ENCODE measurements at places on chromosomes 16 and 17.

GRCh38 chr17:78419970-78420815 lies 41.7 kb downstream of the PGS1 start:
- DNase-seq = no peak

GRCh38 chr17:80880648-80880985 lies 111.0 kb upstream of the CHMP6 start:
- no peak for DNase-seq

- DNase-seq = no peak
Measured at GRCh38 chr17:8857919-8858318, 9.6 kb downstream of the PIK3R6 start.

GRCh38 chr17:71361656-71362450 lies 759.0 kb upstream of the SOX9 start:
- DNase-seq = no peak

GRCh38 chr17:57121308-57122042 lies 36.4 kb downstream of the AKAP1 start:
- DNase-seq = no peak

GRCh38 chr17:65794572-65794971 lies 233.1 kb upstream of the AXIN2 start:
- DNase-seq = no peak

DNA sequence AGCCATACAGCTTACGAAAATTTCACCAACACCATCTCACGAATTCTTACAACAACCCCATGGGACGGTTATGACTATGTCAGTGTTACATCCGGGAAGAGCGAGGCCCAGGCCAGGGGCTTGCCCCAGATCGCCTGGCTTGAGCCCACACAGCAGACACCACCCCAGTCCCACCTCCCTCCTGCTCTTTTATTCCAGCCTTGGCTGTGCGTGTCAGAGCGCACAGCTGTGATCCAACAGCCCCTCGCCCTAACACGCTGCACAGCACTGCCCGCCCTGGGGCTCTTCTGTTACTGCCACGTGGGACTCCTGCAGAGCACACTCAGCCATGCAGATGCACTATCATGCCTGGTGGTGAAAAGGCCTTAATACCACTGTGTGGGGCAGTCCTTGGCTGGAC lies 127.9 kb downstream of the ENGASE start:
- DNase-seq = no peak

DNA sequence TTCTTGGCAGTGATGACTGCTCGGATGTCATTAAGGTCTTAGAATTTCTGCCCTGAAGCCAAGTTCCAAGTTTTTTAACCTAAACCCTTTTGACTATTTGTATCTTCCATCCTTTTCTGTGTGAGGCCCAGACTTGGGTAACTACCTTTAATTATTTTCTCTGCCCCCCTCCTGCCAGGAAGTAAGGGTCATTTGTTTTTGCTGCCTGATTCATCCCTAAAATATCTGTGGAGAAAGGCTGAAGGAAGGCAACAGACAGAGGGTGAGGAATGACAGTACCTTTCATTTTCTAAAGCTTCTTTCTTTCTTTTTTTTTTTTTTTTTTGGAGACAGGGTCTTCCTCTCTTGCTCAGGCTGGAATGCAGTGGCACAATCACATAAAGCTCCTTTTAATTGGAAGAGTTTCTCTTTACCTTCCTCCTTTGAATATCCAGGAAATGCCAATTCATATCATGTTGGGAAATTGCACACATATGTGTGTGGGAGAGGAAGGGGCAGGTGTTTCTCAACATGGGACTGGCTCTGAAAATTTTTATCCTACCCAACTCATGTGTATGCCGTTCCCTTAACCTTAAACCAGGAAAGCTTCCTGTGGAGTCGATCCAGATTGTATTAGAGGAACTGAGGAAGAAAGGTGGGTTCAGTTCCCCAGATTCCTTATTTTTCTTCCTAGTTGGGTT lies 957 bp downstream of the VPS25 start:
- no peak for DNase-seq

- no peak for DNase-seq
Measured at GRCh38 chr16:59179446-59180082, 445.4 kb upstream of the GOT2 start.

DNA sequence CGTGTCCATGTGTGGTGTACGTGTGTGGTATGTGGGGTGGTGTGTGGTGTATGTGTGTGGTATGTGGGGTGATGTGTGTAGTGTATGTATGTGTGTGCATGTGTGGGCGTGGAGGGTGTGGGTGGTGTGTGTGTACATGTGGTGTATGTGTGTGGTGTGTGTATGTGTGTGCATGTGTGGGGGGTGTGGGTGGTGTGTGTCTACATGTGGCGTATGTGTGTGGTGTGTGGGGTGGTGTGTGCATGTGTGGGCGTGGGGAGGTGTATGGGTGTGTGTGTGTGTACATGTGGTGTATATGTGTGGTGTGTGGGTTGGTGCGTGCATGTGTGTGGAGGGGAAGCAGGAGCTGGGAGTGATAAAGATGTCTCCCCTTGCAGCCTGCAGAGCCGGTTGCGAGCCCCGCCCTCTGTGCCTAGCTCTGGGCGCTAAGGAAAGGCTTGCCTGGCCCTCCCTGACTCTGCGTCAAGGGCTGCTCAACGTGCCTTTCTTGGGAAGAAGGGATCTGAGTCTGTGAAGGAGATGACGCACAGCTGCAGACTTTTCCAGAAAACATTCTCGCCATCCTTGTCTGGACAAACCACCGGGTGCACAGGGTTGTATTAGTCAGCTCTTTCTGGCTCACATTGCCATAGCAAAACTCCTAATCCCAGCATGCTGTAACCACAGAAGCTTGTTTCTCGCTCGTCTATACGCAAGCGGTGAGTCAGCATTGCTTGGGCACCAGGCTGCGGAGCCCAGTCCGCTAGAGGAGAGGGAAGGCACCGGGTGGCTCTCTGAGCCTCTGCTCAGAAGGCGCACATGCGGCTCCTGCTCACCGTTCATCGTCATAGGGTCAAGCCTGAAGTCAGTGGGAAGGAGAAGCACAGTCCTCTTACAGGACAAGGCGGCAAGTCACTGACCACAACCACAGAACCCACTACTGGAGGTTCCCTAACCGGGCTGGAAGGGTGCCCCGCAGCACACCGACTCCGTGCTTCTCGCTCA lies 2.0 kb upstream of the CD300H start:
- DNase-seq = no peak

DNA sequence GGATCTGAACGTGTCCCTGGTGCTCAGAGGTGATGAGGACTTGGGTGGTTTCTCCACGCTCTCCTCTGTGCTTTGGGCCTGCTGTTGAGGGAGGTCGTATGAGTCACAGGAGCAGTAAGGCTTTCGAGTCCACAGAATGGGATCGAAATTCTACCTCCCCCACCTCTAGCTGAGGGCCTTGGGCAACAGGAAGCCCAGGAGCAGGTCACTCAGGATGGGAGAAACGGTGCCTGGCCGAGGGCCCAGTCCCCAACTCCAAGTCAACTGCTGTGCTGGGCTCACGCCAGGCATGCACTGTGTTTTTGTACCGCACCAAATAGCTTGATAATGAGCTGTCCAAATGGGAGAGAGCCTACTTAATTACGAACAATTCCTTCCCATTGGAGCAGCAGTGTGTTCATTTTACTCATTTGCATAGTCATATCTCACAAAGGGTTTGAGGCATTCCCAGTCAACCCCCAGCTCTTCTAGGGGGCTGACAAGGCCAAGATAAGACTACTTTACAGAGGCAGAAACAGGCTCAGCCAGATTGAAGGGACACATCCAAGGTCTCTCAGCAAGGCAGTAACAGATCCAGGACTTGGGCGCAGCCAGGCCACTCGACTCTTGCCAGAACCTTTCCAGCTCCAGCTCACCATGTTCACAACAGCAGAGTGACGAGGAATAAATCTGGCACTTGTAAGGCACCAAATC lies 53.6 kb downstream of the WNT3 start:
- DNase-seq = no peak

- peak; percentile 60 for DNase-seq
Measured at GRCh38 chr17:29591737-29592608, 959 bp upstream of the ANKRD13B start.

GRCh38 chr16:9568261-9568660 lies 476.8 kb downstream of the HAPSTR1 start:
- no peak for DNase-seq

GRCh38 chr16:89377453-89377848 lies 112.9 kb downstream of the ANKRD11 start:
- no peak for DNase-seq

- DNase-seq = peak; percentile 64
Measured at GRCh38 chr17:39667945-39668924, at the start of gene PNMT. TSS of gene PNMT (plus strand) at chr17:39668453. CDS start at chr17:39668476, 23 bp downstream.

- no peak for DNase-seq
Measured at GRCh38 chr17:57876023-57876865, 26.4 kb upstream of the MRPS23 start.

DNA sequence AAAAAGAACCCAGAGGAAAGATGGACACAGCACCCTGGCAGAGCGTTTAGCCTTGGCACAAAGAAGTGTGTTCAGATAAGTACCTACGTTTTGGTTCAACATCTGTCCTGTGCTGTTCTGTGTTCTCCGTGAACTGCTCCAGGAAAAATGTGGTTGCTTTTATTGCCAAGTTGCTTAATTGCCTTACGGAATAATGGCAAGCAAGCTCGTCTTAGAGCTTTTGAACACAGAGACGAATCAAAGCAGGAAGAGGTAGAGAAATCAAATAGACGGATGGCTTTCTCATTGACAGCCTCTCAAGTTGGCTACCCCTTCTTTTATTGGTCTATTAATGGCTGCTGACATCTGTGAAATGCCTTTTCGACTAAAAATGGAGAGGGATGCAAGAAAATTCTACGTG lies 911.1 kb upstream of the EEF2KMT start:
- DNase-seq = no peak

DNA sequence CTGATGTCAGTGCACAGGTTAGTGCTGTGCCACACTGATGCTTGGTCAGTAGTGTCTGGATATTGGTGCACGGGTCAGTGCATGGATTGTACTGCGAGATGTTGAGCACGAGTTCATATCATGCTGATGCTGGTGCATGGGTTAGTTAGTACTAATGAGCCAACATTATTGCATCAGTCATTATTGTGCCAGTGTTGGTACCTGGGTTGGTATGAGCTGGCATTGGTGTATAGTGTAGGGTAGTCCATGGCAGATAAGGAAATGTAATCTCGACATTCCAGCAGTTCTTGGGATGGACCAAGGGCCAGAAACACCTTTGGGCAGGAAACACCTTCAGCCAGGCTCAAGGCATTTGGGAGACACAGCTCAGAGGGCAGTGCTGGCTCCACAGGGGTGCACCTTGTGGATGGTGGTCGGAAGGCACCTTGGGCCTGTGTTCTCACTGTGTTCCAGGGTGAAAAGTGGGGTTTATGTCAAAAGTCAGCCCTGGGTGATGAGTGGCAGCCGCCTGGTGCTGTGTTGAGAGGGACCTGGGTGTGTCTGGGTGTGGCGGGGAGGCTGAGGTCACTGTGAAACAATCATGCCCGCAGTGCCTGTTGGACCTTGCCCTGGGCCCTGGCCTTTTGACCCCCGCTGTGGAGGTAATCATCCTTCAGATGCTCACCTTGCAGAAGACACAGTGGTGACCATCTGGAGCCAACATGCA lies 100.7 kb upstream of the ZNF469 start:
- DNase-seq = no peak

DNA sequence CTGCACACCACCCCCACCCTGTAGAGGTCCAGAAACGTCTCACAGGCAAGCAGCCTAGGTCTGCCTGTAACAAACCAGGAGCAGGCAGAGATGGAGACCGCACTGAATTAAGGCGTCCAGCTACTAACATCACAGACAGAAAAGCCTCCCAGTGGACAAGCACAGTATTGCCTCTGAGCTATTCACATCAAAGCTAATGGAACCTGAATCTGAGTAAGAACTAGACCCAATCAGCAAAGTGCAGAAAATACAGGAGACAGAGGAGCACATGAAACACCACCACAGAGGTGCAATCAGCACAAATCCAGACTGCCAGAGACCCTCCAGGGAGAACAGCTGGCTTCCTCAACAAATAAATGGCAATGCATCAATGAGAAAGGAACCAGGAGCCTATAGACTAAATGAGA lies 22.2 kb upstream of the PEMT start:
- DNase-seq = peak; percentile 34

DNA sequence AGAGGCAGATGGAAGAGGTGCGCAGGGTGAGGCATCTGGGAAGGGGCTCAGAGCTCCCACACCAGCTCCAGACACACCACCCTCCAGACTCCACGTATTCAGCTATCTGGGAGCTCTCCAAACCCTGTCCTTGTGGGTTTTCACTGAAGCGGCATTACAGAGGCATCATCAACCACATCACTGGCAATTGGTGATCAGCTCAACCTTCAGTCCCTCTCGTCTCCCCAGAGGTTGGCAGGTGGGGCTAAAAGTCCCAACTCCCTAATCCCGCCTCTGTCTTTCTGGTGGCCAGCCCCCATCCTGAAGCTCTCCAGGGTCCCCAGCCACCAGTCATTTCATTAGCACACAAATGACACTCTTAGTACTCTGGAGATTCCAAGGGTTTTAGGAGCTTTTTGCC lies 123.9 kb downstream of the KCNJ12 start:
- DNase-seq = no peak

DNA sequence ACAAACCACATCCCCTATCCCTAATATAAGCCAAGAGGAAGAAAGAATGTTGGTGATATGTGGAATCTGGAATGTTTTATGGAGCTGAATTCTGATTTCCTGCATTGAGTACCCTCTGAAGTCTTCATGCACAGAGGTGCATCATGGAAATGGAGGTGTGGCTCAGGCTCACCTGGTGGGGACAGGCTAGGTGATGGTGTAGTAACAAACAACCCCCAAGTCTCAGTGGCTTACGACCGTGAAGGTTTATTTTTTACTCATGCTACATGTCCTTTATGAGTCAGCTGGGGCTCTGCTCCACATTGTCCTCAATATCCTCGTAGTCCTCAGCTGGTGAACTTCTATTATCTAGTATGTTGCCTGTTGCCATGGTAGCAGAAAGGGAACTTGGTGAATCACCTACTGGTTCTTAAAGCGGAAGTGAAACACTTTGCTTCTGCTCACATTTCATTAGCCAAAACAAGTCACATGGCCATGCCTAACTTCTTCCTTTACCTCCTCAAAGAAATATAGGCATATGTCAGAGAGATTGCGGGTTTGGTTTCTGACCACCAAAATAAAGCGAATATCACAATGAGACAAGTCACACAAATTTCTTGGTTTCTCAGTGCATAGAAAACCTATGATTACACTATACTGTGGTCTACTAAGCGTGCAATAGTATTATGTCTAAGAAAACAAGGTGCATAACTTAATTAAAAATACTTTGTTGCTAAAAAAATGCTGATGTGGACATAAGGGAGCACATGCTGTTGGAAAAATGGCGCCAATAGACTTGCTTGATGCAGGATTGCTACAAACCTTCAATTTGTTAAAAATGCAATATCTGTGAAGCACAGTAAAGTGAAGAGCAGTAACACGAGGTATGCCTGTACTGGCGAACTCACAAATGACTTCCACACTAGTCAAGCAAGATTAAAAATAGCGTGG lies at the start of gene PMFBP1:
Gene PMFBP1 (minus strand): TSS at position 51 of the 930 bp plus-strand sequence. CDS start 947 bp downstream, outside the sequence.
- no peak for DNase-seq

DNA sequence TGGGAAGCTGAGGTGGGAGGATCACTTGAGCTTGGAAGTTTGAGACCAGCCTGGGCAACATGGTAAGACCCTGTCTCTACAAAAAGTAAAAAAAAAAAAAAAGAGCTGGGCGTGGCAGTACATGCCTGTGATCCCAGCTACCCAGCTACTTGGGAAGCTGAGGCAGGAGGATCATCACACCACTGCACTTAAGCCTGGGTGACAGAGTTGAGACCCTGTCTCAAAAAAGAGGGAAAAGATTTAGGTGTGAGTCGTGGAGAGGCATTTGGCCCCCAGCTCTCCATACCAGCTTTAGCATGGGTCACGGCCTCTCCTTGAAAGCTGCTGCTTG lies 19.1 kb downstream of the ST6GALNAC2 start:
- DNase-seq = no peak

- DNase-seq = no peak
Measured at GRCh38 chr16:1619976-1620375, 7.8 kb downstream of the CRAMP1 start.

GRCh38 chr16:84080378-84080777 lies 36.4 kb downstream of the MBTPS1 start:
- no peak for DNase-seq

Data from T-cell (primary cell).